Head of caudate nucleus (tissue), 42 donors: ENCODE measurements at places on chromosomes 1 and 21.

DNA sequence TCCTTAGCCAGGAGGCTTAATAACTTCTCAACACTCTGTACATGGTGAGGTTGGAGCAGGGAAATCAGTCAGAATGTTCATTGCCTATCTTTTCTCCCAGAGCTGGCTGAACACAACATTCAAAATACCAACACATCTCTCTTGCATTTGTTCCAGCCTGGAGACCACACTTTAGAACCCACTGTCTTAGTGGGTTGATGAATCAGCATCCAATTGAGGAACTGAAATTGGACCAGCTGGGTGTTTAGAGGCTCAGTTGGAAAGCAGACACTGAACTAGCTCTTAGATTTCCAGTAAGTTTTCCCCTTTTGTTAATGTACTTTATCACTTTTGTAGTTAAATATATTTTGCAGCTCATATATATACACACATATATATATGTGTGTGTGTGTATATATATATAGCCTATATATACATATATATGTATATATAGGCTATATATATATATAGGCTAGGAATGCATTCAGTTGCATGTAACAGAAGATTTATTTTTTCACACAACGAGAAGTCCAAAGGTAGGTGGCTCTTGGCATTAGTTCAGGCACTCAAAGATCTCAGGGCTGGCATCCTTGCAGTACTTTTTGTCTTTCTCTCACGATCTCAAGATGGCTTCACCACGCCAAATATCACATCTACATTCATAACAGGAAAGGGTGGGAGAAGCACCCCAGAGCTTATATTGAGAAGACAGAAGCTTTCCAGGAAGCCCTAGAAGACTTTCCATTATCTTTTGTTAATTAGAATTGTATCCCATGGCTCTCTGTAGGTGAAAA lies 35.0 kb upstream of the HUNK start:
- DNase-seq: no peak

GRCh38 chr1:162422662-162423375 lies 10.9 kb upstream of the SH2D1B start:
- DNase-seq: no peak

- no peak for DNase-seq
These were observed 88.3 kb upstream of the SELENON start for GRCh38 chr1:25711555-25712298.

DNA sequence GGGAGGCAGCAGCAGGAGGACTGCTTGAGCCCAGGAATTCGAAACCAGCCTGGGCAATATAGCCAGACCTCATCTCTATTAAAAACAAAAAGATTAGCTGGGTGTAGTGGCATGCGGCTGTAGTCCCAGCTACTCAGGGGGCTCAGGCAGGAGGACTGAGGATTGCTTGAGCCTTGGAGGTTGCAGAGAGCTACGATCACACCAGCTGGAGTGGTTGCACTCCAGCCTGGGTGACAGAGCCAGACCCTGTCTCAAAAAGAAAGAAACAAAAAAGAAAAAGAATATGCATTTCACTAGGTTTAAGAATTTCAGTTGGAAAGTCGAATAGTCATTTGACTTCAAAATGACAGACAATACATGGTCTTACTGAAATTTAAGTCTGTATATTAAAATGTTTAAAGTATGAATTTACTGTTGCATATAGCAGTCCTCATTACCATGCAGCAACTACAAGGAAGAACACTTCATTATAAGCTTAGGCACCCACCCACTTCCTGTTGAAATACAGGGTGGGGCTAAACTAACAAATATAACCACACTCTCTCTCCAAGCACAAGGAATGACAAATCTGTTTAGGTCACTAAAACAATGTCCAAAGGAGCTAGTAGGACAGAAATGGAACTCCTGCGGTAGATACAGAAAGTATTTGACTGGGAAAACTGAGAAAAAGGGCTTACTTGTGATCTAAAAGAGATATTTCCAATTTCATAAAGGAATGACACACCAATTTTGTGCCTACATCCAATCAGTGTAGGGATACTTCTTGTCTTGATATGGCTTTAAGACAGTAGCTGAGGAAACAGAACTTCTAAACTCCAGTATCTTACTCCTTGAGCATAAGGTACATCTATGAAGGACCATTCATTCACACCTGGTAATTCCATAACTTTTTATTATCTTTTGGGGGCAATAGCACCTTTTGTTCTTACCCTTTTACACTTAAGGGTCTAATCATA lies 44.1 kb downstream of the GPR3 start:
- DNase-seq: no peak

- DNase-seq: no peak
These were observed 296.7 kb downstream of the KCTD3 start for GRCh38 chr1:215863796-215864195.

GRCh38 chr1:19909392-19909791 lies 14.0 kb downstream of the PLA2G2E start:
- DNase-seq: no peak

GRCh38 chr1:24321697-24322469 lies 2.7 kb downstream of the GRHL3 start:
- peak; percentile 34 for DNase-seq

DNA sequence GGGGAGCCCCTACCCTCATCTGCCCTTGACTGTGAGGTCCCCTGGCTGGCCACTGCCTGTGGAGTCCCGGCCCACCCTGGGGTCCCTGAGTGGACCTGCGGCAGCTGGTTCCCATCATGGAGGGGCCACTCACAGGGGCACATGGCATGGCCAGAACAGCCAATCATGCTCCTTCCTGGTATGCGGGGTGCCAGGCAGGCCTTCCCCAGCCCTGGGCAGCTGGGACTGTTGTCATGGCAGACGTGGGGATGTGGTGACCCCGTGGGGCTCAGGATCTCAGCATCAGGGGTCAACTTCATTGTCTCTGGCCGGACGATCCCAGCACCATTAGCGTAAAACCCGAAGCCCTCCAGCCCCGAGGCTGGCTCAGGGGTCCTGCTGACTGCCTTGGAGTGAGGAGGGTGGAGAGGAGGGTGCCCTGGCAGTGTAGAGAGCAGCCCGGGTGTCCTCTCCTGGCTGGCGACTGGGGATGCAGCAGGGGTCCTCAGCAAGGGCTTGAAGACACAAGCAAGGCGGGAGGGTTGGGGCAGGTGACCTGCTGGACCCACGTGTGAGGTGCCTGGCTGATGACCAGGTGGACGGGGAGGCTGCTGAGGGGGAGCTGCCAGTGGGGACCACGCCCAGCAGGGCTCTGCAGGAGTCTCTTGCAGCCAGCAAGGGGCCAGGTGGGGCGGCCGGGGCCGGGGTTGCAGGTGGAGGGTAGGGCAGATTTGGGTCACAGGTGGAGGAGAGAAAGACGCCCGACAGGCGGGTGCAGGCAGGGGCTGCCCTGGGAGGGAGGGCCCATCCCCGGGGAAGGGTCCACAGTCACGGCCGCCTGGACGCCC lies 45.1 kb downstream of the TRIM11 start:
- DNase-seq: no peak

- no peak for DNase-seq
These were observed 47.8 kb downstream of the AK4 start for GRCh38 chr1:65195495-65196417.

DNA sequence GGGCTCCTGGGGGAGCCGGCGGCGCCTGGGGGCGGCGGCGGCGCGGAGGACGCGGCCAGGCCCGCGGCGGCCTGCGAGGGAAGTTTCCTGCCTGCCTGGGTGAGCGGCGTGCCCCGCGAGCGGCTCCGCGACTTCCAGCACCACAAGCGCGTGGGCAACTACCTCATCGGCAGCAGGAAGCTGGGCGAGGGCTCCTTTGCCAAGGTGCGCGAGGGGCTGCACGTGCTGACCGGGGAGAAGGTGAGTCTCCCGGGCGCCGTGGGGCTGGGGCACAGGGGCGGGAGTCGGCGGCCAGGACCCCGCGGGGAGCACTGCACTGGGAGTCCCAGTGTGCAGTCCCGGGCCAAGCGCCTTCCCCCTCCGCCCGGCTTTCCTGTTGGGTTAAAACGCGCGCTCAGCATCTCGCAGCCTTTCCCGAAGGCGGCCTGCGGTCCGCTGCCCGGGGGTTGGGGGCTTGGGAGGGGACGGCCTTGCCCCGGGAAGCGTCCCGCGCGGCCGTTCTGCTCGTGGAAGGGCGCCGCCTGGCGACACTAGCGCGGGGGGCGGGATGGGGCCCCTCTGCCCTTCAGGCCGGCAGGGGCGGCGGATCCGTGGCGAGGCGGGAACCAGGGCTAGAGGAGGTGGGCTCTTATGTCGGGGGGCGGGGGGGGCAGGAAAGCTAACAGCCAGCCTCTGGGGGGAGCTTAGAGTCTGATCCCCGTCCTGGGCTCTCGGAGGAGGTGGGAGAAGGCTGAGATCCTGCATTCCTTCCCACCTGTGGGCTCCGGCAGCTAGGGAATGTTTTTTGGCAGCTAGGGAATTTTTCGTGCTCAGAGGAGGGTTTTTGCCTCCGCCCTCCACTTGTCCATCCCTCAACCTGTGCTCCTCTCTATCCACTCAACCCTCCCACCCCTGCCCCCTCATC lies 1.1 kb downstream of the HUNK start:
- peak; percentile 32 for DNase-seq

DNA sequence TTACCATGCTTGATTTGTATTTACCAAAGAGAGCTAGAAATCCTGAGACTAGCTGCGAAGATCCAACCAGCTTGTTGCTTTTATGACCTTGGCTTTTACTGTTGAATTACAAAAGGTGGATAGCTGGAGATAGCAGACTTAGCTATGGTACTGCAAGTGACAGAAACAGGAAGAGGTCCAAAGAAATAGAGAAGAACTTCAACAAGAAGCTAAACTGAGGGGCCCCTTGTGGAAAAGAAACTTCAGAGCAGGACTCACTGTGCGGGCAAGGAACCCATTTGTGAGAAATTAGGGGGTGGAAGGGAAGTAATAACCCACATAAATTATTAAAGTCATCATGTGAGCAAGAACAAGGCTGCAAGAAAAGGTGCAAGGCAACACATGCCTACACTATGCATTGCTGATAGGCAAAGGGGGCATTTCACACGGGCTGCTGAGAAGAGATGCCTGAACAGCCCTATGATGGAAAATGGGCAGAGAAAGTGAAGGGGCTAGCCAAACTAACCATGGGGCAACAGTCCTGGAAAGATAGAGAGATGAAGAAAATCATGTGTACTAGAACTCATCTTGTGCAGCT lies 116.6 kb upstream of the PRDX6 start:
- DNase-seq: no peak

DNA sequence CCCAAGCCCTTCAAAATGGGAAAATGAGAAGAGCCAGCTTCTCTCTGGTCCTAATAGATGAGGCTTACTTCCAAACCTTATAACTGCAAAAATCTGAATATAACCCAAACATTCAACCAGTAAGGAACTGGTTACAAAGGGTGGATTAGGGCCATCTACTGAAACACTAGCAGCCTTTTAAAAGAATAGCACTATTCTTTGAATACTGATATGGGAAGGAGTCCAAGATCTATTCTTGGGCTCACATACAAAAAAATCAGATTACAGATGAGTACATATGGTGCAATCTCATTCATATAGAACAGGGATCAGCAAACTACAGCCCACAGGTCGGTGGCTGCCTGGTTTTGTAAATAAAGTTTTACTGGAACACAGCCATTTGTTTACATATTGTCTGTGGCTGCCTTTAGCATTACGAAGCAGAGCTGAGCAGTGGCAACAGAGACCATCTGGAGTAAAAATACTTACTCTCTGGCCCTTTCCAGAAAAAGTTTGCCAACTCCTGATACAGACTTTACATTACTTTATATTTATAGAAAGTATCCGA lies 167.7 kb downstream of the ZSCAN20 start:
- DNase-seq: no peak

- DNase-seq: peak; percentile 94
These were observed 32.3 kb upstream of the TARDBP start for GRCh38 chr1:10980094-10980577.

- DNase-seq: no peak
These were observed 15.9 kb downstream of the HENMT1 start for GRCh38 chr1:108644984-108645383.

DNA sequence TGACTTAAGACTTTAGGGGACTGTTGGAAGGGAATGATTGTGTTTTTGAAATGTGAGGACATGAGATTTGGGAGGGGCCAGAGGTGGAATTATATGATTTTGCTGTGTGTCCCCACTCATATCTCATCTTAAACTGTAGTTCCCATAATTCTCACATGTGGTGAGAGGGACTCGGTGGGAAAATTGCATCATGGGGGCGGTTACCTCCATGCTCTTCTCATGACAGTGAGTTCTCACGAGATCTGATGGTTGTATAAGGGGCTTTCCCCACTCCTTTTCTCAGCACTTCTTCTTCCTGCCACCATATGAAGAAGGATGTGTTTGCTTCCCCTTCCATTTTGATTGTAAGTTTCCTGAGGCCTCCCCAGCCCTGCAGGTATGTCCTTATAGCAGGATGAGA lies 35.0 kb upstream of the SCAF4 start:
- no peak for DNase-seq

DNA sequence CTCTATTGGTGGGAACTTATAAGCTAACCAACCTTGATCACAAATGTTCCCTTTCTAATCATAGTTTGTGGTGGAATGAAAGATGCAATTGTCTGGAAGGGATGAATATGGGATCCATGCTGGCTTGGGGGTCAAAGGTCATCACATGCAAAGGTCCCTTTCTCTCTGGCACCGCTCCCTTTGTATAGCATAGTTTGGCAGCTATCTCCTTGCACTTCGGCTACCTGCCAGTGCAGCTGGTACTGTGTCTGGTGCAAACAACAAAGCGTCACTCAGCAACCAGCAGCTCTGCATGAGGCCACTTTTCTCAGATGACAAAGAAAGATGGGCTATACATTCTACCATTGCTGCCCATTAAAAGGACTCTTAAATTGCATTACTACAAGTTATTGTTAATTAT lies 188.2 kb upstream of the NFIA start:
- DNase-seq: no peak
